Urinary bladder (tissue), 4 donors: ENCODE measurements at places on chromosomes 5 and 9. TPM values are rescaled to one million over a fixed set of nuclear protein-coding genes. Genes with fewer than 3 reads are reported as not detected.

GRCh38 chr5:1329111-1329579 lies 15.8 kb downstream of the CLPTM1L start:
- no peak for DNase-seq

GRCh38 chr9:72937545-72937944 lies 15.3 kb downstream of the ALDH1A1 start:
- no peak for DNase-seq

DNA sequence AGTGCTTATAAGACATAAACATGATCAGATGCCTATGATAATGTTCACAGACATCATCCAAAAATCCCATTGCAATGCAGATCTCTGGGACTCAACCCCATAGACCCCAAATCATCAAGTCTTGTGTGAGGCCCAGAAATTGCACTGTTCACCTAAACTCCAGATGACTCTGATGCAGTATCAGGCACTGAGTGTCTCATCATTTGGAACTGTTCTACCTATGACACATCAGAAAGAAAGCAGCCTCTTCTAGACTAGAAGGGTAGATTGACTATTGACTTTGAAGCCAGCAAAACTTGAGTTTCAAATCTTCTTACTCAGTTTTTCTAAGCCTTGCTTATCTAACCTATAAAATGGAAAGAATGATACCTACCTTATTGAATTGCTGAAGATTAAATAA lies 58.7 kb upstream of the PAPPA start:
- DNase-seq, result no peak

GRCh38 chr5:159509002-159509660 lies 178.8 kb upstream of the IL12B start:
- no peak for DNase-seq

DNA sequence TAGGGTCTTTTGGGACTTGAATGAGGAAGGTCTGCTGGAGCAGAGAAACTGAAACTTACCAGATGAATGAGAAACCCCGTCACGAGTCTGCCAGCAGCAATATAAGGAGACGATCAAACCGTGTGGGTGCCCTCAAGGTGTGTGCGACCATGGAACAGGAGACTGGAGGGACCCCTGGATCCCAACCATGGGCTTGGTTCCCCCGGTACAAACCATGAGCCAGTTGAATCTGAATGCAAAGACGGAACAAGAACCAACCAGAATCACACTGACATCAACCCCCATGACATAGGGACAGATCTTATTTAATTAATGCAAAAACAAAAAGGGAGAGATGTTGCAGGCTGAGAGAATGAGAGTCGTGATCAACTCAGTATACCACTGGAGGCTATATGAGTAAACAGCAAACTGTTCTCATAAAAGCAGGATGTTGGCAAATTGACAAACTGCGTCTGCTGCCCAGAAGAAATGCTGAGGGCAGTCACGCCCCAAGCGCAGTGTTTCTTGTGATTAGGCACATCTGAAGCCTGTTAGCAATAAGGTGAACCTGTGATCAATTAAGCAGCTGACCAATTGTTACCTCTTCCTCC lies 475.5 kb upstream of the ACO1 start:
- DNase-seq, result no peak

CNTLN gene
- 6.7 TPM for polyA plus RNA-seq

GRCh38 chr9:90099262-90099963 lies 494.6 kb downstream of the GADD45G start:
- no peak for DNase-seq

DNA sequence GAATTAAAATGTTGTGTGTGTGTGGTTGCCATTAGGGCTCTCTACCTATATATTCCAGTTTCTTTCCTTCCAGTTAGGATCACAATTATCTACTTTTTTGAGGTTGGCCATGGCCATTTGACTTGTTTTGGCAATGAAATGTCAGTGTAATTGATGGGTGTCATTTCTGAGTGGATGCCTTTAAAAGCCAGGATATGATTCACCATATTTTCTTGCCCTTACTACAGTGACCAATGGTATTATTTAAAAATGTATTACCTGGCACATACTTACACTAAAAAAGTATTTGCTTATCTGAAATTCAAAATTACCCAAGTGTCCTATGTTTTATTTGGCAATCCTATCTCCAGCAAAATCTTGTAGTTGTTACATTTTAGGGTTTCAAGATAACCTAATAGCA lies 258.7 kb upstream of the ACTBL2 start:
- no peak for DNase-seq

DNA sequence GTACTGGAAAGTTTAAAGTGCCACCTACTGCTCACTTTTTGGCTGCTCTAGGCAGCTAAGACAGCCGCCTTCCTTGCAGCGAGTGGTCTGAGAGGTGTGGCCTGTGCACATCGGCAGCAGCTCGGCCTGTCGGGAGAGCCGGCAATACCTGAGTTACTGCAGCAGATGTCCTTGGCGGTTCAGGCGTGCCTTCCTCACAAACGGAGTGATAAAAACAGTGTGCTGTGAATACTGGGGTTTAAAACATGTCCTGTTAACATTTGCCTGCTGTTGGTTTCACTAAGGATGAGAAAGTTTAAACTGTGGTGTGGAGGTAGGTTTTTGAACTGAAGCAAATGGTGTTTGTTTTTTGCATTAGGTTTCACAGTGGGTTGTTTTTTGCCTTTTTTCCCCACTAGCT lies 12.9 kb downstream of the TRAF2 start:
- no peak for DNase-seq

RUSC2 gene
- 42.5 TPM for polyA plus RNA-seq

GRCh38 chr5:81081461-81081835 lies 121.3 kb downstream of the RASGRF2 start:
- no peak for DNase-seq

DNA sequence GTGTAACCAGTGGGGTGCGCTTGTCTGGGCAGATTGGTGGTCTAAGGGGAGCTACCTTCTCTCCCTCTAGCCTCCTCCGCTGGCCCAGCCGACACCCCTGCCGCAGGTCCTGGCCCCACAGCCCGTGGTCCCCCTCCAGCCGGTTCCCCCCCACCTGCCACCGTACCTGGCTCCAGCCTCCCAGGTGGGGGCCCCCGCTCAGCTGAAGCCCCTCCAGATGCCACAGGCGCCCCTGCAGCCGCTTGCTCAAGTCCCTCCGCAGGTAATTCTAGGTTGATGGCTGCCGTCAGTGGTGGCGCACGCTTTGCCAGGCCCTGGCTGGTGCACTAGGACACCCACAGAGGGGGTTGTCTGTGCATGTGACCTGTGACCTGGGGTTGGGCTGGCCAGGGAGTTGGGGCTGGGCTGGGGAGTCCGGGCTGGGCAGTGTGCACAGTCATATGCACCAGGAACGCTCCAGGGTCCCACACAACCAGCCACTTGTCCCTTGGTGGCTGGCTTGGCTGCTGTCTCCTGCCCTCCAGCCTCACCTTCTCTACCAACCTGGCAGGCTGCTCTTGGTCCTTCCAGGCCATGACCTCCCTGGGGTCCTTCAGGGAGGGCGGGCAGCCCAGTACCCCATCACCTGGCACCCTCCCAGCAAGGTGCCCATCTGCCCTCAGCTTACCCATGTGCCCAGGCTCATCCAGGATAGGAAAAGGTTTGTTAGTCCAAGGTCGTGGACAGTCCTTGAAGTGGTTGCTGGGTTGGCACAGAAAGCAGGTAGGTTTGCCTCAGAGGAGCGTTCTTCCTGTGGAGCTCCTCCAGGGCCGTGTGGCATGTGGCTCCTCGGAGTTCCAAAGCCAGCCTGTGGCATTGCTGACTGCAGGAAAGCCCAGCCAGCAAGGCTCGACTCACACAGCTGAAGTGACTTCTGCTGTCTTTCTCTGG lies 73.2 kb downstream of the WNK2 start:
- no peak for DNase-seq

SHC3 gene
- 1.6 TPM for polyA plus RNA-seq

LCN15 gene
- not detected for polyA plus RNA-seq

- no peak for DNase-seq
These were observed 27.3 kb downstream of the ANP32B start for GRCh38 chr9:98010445-98010844.

GRCh38 chr5:166581826-166582225 lies 1709.6 kb upstream of the WWC1 start:
- no peak for DNase-seq

SLC1A3 gene
- polyA plus RNA-seq, result 15.7 TPM

- no peak for DNase-seq
These were observed 39.7 kb downstream of the HMGCS1 start for GRCh38 chr5:43273552-43273951.
